Posterior vena cava (tissue), 2 donors: ENCODE measurements at places on chromosomes 5 and 9. TPM values are rescaled to one million over a fixed set of nuclear protein-coding genes. Genes with fewer than 3 reads are reported as not detected.
A peak's percentile ranks its signal among the peaks of the same experiment; 100 is the strongest.

The SNCAIP gene
- total RNA-seq = 3.8 TPM

The EPB41L4A gene
- 13.0 TPM for total RNA-seq

DNA sequence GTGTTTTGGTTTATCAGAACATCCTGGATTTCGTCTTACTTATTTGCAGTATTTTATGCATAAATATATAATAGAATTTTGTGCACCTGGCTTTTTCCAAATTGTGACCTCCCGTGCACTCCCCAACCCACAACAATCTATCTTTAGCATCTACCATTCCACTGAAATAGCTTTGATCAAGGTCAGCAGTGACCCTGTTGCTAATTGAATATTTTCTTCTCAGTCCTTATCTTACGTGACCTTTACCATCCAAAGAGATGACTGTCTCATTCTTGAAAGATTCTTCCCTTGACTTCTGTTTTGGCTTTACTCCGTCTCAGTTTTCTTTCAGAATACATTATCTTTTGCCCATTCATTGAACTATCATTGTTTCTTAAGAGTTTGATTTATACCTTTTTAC lies 18.4 kb downstream of the NDUFS4 start:
- no peak for DNase-seq

DNA sequence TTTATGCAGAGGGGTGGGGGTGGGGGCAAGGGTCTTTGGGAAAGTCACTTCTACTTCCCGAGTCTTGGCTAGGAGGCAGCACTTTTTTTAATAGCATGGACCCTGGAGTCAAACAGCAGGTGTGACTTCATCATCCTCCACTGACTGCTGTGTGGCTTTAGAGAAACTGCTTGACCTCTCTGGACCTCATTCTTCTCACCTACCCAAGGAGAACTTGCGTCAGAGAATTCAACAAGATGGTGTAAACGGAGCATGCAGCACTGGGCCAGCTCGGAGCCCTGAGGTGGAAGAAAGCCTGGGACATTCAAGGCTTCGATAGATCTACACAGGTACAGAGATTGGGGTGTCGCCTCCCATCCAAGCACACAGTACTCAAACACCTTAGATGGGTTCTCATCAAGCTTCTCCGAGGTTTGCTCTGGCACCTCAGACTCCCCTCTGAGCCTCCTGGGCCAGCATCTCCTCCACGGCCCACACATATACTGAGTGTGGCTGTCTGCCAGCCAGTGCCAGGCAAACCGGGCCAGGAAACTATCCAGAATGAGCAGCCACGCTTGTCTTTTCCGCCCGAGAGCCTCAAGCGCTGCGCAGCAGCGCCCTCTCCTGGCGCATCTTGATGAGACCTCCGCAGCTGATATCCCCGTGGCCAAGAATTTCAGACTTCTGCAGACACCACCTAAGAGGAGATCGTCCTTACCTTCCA lies 4.6 kb upstream of the SLC25A48 start:
- DNase-seq = peak; percentile 83

The PTAR1 gene
- total RNA-seq = 48.3 TPM

DNA sequence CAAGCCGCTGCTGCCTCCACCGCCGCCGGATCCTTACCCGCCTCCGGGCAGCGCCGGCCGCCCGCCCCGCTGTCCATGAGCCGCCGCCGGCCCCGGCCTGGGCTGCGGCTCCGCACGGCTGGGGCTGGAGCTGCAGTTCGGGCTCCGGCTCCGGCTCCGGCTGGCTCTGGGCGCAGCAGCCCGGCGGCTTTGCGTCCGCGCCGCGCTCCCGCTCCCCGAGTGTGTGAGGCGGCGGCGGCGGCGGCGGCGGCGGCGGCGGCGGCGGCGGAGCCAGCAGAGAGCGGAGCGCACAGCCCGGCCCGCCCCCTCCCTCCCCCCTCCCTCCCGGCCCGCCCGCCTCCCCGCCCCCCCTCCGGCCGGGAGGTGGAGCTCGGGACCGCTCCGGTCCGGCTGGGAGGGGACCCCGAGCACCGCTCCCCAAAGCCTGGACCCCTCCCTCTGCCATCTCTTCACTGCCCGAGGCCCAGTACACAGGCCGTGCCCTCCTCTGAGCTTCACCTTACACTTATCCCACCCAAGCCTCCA lies at the start of gene PCDH1:
PCDH1 (minus strand) TSS at position 225 of the 525 bp plus-strand sequence; CDS start at position 77, 148 bp downstream.
- DNase-seq = peak; percentile 84

The IL17B gene
- 15.2 TPM for total RNA-seq

The IL3 gene
- total RNA-seq = not detected

The ENTREP1 gene
- total RNA-seq = 6.5 TPM

- DNase-seq = no peak
These were observed 572 bp downstream of the SCGB3A1 start for GRCh38 chr5:180590543-180591310.

DNA sequence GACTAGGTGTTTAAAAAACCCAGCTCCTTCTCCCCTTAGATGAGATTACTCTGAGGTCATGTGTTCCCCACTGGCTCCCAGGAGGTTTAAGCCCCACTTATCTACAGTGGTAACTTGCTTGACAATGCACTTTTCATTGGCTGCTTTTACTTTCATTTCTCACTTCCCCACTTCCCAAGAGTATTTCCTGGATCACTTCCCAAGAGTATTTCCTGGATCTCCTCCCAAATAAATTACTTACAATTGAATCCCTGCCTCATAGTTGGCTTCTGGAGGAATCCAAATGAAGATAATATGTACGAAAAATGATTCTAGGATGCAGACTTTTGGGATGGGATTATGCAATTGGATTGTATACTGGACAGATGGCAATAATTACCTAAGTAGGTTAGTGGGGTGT lies 47.1 kb upstream of the CHSY3 start:
- DNase-seq = no peak

The GOLM1 gene
- total RNA-seq = 22.4 TPM

DNA sequence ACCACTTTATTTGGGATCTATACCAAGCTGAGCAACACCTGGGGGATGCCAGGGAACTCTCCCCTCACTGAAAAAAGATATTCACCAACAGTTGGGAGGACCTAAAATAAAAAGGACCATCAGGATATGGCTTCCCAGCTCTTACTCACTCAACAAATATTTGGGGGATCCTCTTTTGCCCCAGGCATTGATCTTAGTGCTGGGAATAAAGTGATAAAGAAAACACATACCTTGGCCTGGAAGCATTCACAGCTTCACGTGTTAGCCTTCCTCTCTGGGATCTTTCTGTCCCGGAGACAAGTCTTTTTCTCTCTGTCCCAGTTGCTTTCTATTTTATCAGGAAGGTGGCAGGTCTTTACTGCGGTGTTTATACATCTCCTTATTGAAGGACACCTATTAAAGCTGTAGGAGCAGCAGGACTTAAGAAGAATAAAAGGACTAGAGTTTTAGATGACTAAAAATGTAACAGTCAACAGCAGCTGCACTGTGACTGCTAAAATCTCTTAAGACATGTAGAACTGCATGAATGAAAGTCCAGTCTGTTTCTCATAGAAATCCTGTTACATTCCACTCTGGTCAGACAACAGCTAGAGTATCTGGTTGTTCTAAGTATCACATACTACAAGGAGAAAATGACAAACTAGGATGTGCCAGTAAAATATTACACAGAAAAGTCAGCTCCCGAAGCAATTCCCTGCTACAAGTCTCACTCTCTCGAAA lies 90.0 kb upstream of the ITGA2 start:
- DNase-seq = no peak
